Gastroesophageal sphincter (tissue), 4 donors: ENCODE measurements at places on chromosomes 16 and 17. TPM values are rescaled to one million over a fixed set of nuclear protein-coding genes. Genes with fewer than 3 reads are reported as not detected.

DNA sequence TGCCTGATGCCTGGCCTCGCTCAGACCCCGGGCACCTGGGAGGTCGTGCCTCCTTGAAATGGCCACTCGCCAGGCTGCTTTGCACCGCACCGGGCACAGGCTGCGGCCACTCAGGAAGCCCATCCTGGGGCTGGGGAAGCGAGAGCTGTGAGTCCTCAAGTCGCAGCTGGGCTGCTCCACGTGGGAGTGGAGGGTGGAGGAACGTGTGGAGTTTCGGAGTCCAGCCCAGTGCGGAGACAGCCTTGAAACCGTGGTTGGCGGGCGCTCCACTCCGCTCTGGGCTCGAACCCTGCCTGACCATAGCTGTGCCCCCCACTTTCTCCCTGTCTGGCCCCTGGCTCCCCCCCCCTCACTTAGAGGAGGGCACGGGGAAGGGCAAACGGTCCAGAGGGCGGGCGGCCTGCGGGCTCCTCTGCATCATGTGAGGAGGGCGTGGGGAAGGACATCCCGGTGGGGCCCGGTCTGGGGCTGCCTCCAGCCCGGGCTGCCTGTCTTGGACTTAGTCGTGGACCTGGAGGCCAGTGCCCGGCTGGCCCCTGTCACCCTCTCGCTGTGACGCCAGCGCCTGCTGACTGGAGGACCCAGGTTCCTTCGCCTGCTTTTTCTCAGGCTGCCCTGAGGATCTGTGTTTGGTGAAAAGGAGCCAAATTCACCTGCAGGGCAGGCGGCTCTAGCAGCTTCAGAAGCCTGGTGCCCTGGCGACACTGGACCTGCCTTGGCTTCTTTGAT lies 2.5 kb downstream of the UBE2I start:
- ATAC-seq = no peak

GRCh38 chr16:49782405-49782804 lies 73.5 kb downstream of the ZNF423 start:
- no peak for ATAC-seq

DNA sequence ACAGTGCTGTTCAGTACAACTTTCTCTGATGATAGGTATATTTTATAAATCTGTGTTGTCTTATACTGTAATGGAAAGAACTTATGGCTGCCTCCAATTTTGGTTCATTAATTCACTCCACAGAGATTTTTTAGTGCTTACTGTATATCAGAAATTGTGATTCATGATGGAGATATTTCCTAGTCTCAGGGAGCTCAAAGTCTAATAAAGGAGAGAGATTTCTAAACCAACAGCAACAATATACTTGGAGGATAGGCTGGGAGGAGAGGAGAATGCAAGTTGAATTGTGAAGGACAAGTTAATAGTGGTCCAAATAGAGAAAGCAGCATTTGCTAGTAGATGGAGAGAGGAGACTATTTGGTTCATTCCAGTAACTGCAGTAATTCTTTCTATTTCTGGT lies 63.5 kb downstream of the TANC2 start:
- no peak for ATAC-seq

DNA sequence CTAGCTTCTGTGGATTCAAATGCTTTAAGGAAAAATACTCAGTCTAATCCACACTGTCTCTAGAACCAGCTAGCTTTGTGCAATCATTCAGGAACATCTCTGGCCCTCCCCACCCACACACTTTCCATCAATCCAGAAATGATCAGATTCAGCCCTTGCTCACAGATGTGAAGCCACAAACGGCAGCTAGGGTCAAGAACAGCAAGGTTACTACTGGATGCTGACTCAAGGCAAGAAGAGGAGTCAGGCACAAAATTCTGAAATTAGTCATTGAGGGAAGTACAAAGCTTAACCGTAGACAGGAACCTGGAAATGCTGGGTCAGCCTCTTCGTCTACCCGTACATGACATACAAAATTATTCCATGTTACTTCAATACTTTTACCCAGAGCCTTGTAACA lies 174.6 kb downstream of the CDH13 start:
- no peak for ATAC-seq

DNA sequence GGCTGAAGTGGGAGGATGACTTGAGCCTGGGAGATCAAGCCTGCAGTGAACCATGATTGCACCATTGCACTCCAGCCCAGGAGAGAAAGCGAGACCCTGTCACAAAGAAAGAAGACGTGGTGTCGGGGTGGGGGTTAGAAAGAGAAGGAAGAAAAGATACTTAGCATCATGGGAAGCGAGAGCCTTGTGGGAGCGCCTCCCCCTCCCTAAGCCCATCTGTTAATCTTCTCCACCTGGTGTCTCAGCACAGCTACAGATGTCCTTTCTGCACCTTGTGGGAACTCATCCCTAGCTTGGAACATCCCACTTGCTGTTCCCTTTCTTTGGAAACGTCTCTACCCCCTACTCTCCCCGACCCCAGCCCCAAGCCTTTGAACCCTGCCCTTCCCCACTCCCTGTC lies 6.0 kb downstream of the ZNF688 start:
- ATAC-seq = no peak

DNA sequence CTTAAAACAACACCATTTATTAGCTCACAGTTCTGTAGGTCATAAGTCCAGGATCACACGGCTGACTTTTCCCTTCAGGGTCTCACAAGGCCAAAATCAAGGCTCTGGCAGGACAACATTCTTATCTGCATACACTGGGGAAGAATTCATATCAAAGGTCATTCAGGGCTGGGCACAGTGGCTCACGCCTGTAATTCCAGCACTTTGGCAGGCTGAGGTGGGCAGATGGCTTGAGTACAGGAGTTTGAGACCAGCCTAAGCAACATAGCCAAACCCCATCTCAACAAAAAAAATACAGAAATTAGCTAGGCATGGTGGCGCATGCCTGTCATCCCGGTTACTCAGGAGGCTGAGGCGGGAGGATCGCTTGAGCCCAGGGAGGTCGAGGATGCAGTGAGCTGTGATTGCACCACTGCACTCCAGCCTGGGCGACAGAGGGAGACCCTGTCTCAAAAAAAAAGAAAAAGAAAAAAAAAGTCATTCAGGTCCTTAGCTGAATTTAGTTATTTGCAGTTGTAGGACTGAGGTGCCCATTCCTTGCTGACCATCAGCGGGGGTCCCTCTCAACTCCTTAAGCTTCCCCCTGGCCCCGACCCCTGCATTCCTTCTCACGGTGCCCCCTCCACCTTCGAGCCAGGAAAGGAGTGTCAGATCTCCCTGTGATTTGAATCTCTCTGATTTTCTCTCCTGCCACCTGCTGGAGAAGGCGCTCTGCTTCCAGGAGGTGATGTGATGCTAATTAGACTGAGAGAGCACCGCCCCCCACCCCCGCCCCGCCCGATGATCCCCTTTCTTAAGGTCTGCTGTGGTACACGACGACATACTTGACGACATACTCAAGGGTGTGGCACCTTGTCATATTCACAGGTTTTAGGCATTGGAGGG lies 91.8 kb upstream of the CLEC18A start:
- no peak for ATAC-seq

- ATAC-seq = no peak
Measured at GRCh38 chr17:82493226-82493781, 26.2 kb upstream of the FOXK2 start.

DNA sequence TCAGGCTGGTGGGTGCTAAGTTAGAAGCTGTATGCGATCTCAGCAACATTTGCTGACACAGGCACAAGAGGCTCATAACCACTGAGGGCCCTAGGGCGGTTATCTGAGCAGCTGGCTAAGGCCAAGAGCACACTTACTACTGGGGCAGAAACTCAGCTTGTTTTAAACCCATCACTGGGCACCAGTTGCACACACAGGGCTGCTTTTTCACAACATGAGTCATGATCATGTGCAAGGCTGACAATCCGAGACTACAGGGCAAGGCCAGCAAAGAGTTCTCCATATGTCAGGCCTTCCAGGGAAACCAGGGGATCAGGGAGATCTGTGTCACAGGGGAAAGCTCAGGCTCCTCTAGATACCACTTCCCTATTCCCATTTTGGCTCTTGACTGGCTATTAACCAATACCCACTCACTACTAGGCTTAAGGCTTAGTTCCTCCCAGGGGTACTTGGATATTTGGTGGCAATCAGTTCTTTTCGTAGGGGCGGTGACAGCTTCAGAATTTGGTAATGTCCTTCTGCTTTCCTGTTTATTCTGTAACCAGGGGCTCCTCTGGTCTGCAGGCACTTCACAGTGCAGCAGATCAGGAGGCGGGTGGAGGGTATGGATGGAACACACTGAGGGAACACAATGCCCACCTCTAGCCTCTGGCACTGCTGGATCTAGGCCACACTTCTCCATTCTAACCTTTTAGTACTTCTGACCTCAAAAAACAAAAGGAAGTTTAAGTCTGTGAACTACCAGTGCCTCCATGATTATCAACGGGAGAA lies 44.9 kb upstream of the ERN1 start:
- peak; percentile 75 for ATAC-seq

DNA sequence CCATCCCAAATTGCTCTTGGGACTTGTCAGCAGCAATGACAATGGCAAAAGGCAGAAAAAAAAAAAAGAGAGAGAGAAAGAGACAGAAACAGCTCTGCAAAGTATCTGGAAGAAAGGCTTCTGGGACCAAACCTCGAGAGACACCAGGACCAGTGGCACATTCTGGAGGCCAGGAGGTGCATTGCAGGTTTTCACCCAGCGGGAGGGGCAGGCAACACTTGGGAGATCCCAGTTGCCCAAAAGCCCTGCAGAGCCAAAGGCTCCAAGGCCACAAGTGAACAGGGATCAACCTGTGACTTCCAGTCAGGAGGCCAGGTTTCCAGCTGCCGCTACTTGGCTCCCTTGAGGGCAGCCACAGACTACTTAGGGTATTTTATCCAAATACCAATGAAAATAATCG lies 110.8 kb upstream of the CDH5 start:
- ATAC-seq = no peak

GRCh38 chr17:83137523-83137922 lies 58.1 kb downstream of the METRNL start:
- no peak for ATAC-seq

GRCh38 chr17:6710317-6710716 lies 2.9 kb downstream of the SLC13A5 start:
- no peak for ATAC-seq

- no peak for ATAC-seq
Measured at GRCh38 chr16:84360170-84360569, 8.2 kb upstream of the ATP2C2 start.

GRCh38 chr17:17793378-17794214 lies 43.2 kb downstream of the SREBF1 start:
- ATAC-seq = no peak

GRCh38 chr17:15981208-15981607 lies 18.3 kb downstream of the ZSWIM7 start:
- no peak for ATAC-seq

DNA sequence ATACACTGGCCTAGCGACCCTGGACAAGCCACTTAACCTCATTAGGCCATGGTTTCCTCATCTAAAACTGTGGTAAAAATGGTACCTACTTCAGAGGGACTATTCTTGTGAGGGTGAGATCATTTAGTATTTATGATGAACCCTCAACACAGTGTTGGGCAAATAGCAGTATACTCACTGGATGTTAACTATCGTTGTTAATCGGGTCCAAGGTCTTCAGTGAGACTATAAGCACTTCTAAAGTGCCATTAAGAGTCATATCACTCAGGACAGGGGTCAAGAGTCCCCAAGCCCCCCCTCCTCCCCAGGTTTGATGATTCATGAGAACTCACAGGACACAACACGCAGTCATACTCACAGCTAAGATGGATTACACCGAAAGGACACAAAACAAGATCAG lies 11.0 kb downstream of the TK2 start:
- ATAC-seq = no peak

DNA sequence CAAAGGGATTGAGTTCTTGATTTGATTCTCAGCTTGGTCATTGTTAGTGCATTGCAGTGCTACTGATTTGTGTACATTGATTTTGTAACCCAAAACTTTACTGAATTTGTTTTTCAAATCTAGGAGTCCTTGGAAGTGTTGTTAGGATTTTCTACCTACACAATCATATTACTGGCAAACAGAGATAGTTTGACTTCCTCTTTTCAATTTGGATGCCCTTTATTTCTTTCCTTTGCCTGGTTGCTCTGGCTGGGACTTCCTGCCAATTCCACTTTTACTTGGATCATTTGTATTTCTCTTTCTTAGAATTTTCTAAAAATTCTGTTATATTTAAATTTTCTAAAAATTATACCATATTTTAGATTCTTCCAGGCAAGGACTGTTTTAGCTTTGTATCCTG lies 151.1 kb downstream of the FTO start:
- no peak for ATAC-seq

Gene ZKSCAN2
- 3.6 TPM for total RNA-seq

Gene ADAD2
- total RNA-seq = 0.47 TPM

Gene HAGH
- total RNA-seq = 245 TPM

Gene C16orf86
- 12.9 TPM for total RNA-seq

Gene USP43
- 0.27 TPM for total RNA-seq

Gene ITGA2B
- total RNA-seq = 0.31 TPM
